ENCODE measurements at places on chromosomes 7 and 10. TPM values are rescaled to one million over a fixed set of nuclear protein-coding genes. Genes with fewer than 3 reads are reported as not detected.

Gene CALHM1
- polyA plus RNA-seq = not detected

Gene POU6F2
- polyA plus RNA-seq = not detected

Gene LRRD1
- polyA plus RNA-seq = not detected

Gene TAS2R3
- polyA plus RNA-seq = not detected

Gene LEP
- polyA plus RNA-seq = not detected

Gene BAIAP2L1
- polyA plus RNA-seq = 9.6 TPM

Gene CREB5
- 3.4 TPM for polyA plus RNA-seq

Gene NDUFB2
- polyA plus RNA-seq = 998 TPM

Gene PNLIPRP3
- not detected for polyA plus RNA-seq

Gene TAC1
- 10.9 TPM for polyA plus RNA-seq

Gene DNAH11
- 0.58 TPM for polyA plus RNA-seq

Gene ALOX5
- polyA plus RNA-seq = 2.5 TPM

Gene AKR1C1
- polyA plus RNA-seq = 81.3 TPM

Gene GJD4
- not detected for polyA plus RNA-seq

Gene CD36
- 6.7 TPM for polyA plus RNA-seq

Gene CC2D2B
- 0.80 TPM for polyA plus RNA-seq

Gene SH2D4B
- not detected for polyA plus RNA-seq

Gene ADAM22
- polyA plus RNA-seq = 2.2 TPM

Gene WDFY4
- 1.7 TPM for polyA plus RNA-seq

Gene FKBP6
- polyA plus RNA-seq = not detected

Gene CTAGE4
- 4.2 TPM for polyA plus RNA-seq

Gene NXPH1
- polyA plus RNA-seq = not detected

Gene RSPH10B2
- not detected for polyA plus RNA-seq

Gene CALML3
- 15.9 TPM for polyA plus RNA-seq

Gene CLCN1
- not detected for polyA plus RNA-seq

Gene RBP4
- 24.3 TPM for polyA plus RNA-seq

Gene PDE1C
- 3.3 TPM for polyA plus RNA-seq

Gene CYP3A5
- polyA plus RNA-seq = 7.6 TPM

Gene DCLRE1A
- 4.2 TPM for polyA plus RNA-seq

Gene HOXA11
- 5.5 TPM for polyA plus RNA-seq

Gene MYH16
- polyA plus RNA-seq = not detected

Gene NCF1
- polyA plus RNA-seq = 0.92 TPM

Gene TRIL
- 4.2 TPM for polyA plus RNA-seq

Gene ABCB4
- 2.0 TPM for polyA plus RNA-seq

Gene GATA3
- polyA plus RNA-seq = 45.9 TPM

Gene PDIA4
- polyA plus RNA-seq = 69.9 TPM

All from kidney (tissue), 22 donors.